ENCODE measurements at places on chromosomes 2 and 18.

DNA sequence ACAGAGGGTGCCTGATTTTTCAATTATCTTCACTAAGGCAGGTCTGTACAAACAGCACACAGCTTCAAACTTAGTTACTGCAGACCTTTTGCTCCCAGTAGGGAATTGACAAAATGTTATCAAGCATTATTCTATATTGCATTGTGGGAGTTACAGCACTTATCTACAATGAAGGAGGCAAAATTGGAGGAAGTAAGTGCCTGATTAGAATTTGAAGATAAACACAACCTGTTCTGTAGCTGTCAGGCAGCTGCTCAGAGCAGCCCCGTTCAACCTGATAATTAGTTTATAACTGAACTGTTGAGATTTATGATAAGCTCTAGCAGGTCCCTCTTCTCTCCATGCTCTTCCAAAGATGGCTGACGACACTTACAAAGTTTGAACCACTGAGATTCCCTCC is 364.4 kb upstream of the CYRIA start:
- H3K4me1 ChIP-seq, result no peaks in the 10 kb centered on the region
- no peaks in the 10 kb centered on the region for H3K27me3 ChIP-seq
- no peak for DNase-seq
- no peak overlapping the region for H3K27ac ChIP-seq
- H3K4me3 ChIP-seq, result no peak overlapping the region

- H3K4me3 ChIP-seq, result no peak overlapping the region
- no peaks in the 10 kb centered on the region for H3K4me1 ChIP-seq
- no peaks in the 10 kb centered on the region for H3K27me3 ChIP-seq
These were observed 3.5 kb upstream of the TRAPPC8 start for GRCh38 chr18:31946305-31947046.

GRCh38 chr2:34093790-34094189 is 494.7 kb upstream of the FAM98A start:
- DNase-seq, result no peak
- H3K4me3 ChIP-seq, result no peak overlapping the region
- peaks cover 1% of the 10 kb centered on the region for H3K4me1 ChIP-seq
- no peaks in the 10 kb centered on the region for H3K36me3 ChIP-seq

DNA sequence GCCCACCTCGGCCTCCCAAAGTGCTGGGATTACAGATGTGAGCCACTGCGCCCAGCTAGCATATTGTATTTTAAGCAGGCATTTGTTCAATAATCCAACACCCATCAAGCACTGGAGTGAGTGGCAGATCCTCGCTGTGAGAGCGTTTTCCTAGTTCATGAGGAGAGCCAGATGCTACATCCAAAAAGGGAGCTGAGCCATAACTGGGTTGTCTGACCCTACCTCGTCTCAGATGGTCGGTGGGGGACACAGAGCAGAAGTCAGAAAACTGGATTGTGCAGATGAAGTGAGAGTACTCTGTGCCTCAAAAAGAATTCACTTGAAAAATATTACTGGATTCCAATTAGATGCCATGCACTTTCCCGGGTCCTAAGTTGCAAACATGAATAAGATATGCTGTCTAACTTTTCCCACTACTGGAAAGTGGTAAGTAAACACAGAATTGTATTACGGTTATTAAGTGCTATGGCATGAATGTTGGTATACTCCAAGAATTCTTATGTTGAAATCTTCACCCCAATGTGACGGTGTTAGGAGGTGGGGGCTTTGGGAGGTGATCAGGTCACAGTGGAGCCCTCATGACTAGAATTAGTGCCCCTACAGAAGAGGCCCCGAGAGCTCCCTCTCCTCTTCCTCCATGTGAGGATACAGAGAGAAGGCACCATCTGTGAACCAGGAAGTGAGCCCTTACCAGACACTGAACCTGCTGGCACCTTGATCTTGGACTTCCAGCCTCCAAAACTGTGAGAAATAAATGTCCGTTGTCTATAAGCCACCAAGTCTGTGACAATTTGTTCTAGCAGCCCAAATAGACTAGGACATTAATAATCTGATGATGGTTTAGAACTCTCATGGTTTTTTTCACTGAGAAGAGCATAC is 21.5 kb downstream of the SOWAHC start:
- H3K4me1 ChIP-seq, result no peaks in the 10 kb centered on the region
- H3K27ac ChIP-seq, result no peak overlapping the region
- no peaks in the 10 kb centered on the region for H3K36me3 ChIP-seq
- H3K27me3 ChIP-seq, result no peaks in the 10 kb centered on the region

- DNase-seq, result no peak
- no peaks in the 10 kb centered on the region for H3K27me3 ChIP-seq
- no peak overlapping the region for H3K27ac ChIP-seq
These were observed 201.1 kb downstream of the PRKCE start for GRCh38 chr2:45852450-45853150.

DNA sequence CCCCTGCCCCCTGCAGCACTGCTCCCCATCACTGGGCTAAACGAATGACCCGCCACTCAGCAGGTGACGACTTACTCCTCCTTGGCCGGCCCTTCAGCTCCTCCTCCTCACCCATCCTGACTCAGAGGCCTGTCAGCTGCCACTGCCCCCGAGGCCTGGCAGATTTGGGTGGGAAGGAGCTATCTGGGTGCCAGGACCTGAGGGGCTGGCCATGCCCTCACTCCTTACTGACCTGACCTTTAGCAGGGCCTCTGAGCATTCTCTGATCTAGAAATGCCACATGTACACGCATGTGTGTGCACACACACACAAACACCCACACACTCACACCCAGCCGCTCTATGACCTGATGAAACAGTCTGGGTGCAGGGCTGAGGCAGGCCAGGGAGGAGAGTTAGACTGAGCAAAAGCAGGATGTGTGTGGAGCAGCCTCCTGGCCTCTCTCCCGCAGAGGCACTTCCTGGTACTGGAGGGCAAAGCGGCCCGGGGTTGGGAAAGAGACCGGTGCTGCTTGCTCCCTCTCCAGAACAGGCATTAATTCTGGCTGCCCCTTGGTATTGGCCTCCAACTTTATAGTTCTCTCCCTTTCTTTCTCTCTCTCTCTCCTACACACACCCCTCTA is 68.0 kb downstream of the ZFP36L2 start:
- H3K4me1 ChIP-seq, result peaks cover 24% of the 10 kb centered on the region
- DNase-seq, result peak; percentile 31
- H3K27me3 ChIP-seq, result no peaks in the 10 kb centered on the region
- H3K4me3 ChIP-seq, result peak overlapping the region; percentile 47

DNA sequence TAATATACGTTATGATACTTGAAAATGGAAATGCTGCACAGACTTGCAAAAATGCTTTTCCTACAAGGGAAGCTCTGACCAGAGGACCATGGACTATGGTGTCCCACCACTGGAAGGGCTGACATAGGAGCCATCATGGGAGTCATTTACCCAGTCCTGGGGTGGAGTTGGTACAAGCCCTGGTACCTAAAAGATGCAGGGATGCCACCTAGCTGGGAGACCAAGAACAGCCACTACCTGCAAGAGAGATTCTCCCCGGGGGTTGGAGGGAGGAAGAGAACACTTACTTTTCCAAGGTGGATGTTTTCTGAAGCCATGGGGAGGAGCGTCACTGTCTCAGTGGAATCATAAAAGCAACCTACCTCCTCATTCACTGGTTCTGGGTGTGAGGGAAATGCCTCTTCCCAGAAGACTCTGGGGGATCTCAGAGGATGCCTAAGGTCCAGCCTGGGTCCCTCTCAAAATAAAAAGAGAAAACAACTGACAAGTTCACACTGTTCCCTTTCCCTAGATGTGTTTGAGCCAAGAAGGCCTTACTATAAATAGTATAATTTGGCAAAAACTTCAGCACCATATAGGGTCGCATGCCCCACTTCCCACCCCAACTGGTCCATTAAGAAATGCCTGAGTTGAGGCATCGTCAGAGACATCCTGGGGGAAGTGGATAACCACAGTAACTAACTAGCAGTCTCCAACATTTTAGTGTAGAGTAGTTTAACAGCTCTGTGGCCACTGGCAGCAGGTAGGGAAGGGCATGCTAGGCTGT is 39.9 kb downstream of the REEP1 start:
- no peaks in the 10 kb centered on the region for H3K36me3 ChIP-seq
- DNase-seq, result no peak
- no peak overlapping the region for H3K4me3 ChIP-seq
- H3K27me3 ChIP-seq, result peaks cover 34% of the 10 kb centered on the region
- H3K27ac ChIP-seq, result no peak overlapping the region
- no peaks in the 10 kb centered on the region for H3K4me1 ChIP-seq

DNA sequence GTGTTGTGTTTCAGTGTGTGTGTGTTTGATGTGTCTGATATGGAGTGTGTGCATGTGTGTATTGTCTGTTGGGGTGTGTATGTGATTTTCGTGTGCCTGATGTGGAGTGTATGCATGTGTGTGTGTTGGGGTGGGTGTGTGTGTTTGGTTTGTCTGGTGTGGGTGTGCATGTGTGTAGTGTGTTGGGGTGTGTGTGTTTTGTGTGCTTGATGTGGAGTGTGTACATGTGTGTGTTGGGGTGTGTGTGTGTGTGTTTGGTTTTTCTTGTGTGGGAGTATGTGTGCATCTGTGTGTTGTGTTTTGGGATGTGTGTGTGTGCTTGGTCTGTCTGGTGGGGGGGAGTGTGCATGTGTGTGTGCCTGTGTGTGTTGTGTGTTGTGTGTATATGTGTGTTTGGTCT is 247.4 kb upstream of the ST6GAL2 start:
- H3K36me3 ChIP-seq, result no peaks in the 10 kb centered on the region
- no peak overlapping the region for H3K4me3 ChIP-seq
- DNase-seq, result no peak
- H3K4me1 ChIP-seq, result no peaks in the 10 kb centered on the region
- H3K27me3 ChIP-seq, result no peaks in the 10 kb centered on the region

GRCh38 chr2:116719836-116720235 is 1094.7 kb upstream of the DDX18 start:
- H3K27ac ChIP-seq, result no peak overlapping the region
- H3K4me1 ChIP-seq, result no peaks in the 10 kb centered on the region
- H3K36me3 ChIP-seq, result no peaks in the 10 kb centered on the region
- H3K4me3 ChIP-seq, result no peak overlapping the region
- DNase-seq, result peak; percentile 38
- no peaks in the 10 kb centered on the region for H3K27me3 ChIP-seq

DNA sequence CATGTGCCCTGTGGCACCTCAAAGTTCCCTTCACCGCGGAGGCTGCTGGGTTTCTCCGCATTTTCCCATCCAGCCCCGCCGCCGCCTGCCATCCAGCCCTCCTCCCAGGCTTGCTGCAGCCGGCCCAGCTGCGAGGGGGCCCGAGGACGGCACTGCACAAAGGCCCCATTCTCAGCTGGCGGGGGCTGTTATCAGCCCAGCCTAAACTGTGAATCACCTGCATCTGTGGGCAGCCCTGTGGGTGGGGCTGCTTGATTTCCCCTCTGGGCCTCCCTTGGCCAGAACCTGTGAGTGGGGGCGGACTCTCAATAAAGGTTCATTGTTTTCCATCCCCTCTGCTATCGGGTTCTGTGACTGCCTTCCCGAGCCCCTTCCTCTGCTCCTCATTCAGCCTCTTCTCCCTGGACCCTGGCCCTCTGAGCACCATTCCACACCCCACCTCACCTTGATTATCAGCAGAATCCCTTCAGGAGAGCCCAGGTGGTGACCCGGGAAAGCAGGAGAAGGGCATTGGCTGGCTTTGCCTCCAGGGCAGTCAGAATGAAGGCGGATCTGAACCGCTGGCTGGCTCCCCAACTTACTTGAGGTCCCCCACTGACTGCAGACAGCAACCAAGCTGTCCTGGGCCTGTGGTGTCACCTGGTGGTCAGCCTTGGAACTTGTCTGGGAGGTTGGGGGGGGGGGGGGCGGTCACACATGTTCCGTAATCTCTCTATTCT is 204.5 kb downstream of the ZFP36L2 start:
- no peak overlapping the region for H3K4me3 ChIP-seq
- no peak for DNase-seq
- no peaks in the 10 kb centered on the region for H3K27me3 ChIP-seq
- peaks cover 11% of the 10 kb centered on the region for H3K4me1 ChIP-seq
- H3K36me3 ChIP-seq, result no peaks in the 10 kb centered on the region

- no peak overlapping the region for H3K4me3 ChIP-seq
- peaks cover 1% of the 10 kb centered on the region for H3K4me1 ChIP-seq
- peak; percentile 98 for DNase-seq
- H3K36me3 ChIP-seq, result peaks cover 3% of the 10 kb centered on the region
These were observed 89.1 kb downstream of the ZEB2 start for GRCh38 chr2:144430722-144431391.

DNA sequence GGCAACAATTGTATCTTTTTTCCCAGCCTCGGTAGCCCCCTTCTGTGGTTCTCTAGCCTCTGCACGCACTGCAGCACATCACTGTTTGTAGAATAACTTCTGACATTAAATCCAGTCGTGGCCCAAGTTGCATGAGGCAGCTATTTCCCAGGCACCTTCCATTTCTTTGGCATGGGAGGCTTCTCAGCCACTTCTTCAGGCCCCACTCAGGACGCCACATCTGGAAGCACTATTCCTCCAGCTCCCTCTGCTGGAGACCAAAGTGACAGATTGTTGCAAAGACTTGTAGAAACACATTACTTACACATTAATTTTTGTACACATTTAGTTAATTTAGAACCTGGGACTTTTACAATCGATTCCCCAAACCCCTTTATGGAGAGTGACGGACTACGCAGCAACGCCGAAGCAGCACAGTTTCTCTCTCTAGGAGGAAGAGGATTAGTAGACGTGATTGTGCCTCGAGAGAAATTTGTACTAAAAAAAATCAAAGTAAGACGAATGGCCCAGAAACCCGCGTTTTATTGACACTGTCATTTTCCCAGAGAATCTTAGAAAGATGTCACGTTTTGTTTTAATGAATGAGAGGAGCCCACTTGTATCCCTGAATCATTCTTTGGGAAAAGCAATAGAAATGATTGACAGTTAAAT is 57.8 kb upstream of the RGPD5 start:
- H3K4me1 ChIP-seq, result no peaks in the 10 kb centered on the region
- H3K4me3 ChIP-seq, result no peak overlapping the region
- H3K36me3 ChIP-seq, result no peaks in the 10 kb centered on the region
- peak; percentile 74 for DNase-seq
- H3K27ac ChIP-seq, result no peak overlapping the region

DNA sequence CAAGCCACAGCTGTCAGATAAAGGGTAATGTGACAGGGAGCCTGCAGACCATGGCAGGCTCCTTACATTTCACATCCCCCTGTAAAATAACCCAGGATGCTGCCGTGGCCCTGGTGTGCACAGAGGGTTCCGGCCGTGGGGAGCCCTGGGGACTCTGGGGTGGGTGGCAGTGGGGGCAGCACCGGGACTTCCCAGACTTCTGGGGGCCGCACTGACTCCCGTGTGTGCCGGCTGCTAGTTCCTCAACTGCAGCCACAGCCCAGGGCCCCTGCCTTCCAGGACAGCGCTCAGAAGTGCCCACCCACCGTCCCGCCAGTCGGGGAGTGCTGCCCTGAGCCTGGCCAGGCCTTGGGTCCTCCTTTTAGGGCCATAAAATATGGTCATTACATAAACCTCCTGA is 56.5 kb downstream of the CIB4 start:
- no peak for DNase-seq
- H3K4me3 ChIP-seq, result no peak overlapping the region
- no peaks in the 10 kb centered on the region for H3K4me1 ChIP-seq
- H3K36me3 ChIP-seq, result no peaks in the 10 kb centered on the region
- peaks cover 82% of the 10 kb centered on the region for H3K27me3 ChIP-seq

DNA sequence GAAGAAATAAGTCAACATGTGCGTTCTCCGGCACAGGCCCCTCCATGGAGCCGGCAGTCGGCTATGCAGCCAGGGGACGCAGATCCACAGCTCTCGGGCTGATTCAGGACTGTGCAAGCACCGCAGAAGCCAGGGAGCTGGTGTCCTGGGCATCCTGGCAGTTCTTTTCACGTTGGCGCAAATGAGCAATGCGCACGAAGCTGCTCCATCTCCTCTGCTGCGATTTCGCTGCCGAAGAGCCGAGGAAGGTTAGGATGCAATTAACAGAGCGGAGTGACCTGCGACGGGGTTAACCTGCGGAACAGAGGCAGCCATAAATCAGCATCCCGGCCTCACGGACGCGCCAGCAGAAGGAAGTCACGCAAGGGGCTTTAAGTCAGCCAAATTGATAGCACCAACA is 107.1 kb upstream of the POU3F3 start:
- no peak overlapping the region for H3K27ac ChIP-seq
- DNase-seq, result no peak
